ENCODE measurements at places on chromosomes 2 and 18.

DNA sequence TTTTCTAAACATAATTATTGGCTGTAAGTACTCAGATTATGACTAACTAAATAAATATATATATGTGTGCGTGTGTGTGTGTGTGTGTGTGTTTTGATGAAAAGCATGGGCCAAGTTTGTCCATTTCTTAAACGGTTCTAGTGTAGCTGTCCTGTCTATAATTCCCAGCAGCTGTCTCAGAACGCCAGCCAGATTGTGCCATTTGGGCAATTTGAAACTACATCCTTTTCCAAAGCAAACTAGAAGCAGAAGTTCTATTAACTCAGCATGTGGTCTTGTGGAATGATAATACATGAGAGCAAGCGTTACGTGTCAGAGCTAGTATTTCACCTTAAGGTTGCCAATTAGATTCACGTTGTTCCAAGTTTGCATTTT, 1.7 kb downstream of the ARHGAP28 start:
- DNase-seq, result no peak

- no peak for DNase-seq
These were observed 87.3 kb upstream of the SPHKAP start for GRCh38 chr2:228268756-228269155.

GRCh38 chr18:7577706-7578105, 10.6 kb downstream of the PTPRM start:
- no peak for DNase-seq

GRCh38 chr2:54709336-54709809, 14.1 kb upstream of the EML6 start:
- no peak for DNase-seq

DNA sequence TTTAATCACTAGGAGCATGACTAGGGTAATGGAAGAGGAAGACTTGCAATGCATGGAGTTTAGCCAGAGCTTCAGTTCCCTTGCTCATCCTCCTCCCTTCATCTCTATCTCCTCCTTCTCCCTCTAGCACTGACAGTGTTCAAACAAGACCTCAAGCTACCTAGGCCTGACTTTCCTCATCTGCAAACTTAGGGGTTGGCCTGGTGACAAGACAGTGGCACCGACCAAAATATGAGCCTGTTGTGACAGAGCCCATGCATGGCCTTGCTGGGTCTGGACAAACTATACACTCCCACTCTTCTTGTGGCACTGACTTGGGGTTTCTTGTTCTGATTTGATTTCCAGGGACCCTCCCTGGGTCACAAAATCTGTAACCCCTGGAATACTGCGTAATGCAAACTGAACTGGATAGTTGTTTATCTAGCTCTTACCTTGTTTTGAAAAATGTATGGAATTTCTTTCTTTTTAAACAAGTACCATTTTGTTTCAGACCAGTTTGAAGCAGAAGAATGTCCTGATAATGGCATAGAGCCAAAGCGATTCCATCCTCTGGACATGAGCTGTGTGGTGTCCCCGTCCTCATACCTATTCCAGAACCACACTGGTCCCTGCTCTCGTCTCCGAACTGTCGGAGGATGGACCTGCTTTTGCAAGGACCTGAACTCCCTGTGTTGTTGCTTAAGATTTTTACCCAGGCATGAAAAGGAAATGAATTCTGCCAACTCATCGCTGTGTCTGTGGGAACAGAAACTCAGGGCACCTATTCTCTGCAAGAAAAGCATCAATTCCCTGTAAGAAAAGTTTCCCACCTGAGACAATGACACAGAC, 33.4 kb upstream of the PPP4R1 start:
- no peak for DNase-seq

GRCh38 chr2:40404517-40404916, 47.4 kb downstream of the SLC8A1 start:
- DNase-seq, result no peak

DNA sequence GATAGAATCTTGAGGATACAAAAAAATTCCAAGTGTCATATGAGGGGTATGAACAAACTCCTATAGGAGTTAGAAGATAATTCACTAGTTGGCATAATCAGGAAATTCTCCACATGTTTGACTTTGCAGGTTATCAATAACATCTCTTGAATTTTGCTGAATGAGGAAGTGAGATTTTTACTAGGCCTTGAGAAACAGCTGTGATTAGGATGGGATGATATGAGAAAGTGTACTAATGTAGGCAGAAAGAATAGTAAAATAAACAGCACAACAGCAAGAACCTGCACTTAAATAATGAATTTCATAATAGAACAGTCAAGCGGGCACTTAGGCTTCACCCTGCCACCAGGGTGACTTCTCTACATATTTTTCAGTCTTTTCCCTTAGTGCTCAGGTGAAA, 570.8 kb upstream of the CRIM1 start:
- DNase-seq, result no peak

DNA sequence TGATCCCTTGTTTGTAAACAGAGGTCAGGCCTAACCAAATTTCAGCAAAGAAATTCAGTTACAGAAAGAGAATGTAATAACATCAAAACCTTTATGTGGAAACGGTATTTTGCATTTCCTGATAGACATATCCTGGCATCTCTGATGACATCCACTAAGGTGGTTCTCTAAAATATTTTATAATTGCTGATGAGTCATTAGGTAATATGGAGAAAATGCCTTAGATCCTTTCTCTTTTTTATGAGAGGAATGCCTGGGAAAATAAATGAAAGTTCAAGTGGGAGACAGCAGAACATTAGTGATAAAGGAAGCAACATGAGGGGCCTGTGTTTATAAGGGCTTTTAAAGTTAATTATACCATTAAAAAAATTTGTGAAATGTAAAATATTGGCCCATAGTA, 72.6 kb downstream of the PLCL1 start:
- no peak for DNase-seq

DNA sequence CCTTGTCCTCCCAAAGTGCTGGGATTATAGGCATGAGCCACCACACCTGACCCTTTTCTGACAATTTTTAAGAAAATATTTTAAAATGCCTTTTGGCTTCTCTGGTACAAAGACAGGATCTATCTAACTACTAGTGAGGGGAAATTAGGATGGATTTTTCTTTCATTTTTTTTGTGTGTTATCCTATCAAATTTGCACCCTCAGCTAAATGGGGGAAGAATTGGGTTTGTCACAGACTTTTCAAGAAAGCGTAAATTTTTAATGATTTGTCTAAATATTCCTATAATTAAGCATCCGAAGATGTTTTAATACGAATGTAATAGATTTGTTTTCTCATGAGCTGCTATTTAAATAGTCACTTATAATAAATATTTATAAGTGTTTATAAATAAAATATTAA, 340.0 kb upstream of the ETAA1 start:
- DNase-seq, result no peak

DNA sequence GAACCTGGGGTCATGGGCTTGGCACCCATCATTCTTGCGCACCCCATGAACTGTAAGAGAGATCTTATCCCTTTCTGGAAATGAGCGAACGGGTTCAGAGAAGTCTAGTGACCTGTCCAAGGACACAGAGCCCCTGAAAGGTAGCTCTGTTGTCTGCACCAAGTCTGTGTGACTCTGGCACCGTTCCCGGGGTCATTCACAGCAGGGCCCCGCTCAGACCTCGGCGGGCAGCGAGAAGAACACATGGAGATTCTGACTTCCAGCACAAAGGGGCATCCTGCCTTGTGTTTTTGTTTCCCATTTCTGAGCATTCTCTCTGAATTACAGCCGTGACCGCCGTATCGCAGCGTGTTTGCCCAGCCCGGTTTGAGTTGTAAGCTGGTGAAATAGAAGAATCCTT, 231.7 kb downstream of the KLHL29 start:
- DNase-seq, result no peak

- no peak for DNase-seq
These were observed 7.5 kb upstream of the MOCOS start for GRCh38 chr18:36179562-36180355.

DNA sequence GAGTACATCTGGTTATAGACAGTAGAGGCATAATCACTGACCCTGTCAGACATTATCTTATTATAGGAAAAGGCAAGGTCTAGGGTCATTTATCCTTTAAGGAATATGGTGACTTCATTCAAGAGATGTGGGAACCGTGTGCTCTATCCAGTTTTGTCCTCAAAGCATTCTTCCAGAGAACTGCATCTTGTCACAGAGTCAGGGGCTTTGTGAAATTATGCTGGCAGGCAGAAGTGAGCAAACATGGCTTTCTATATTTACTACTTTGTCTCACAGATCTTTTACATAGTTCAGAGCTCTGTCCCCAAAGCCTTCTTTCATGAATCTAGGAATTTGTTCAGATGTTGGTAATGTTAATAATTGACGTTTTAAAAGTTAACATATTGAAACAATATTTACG, 177.4 kb downstream of the ASXL3 start:
- no peak for DNase-seq

DNA sequence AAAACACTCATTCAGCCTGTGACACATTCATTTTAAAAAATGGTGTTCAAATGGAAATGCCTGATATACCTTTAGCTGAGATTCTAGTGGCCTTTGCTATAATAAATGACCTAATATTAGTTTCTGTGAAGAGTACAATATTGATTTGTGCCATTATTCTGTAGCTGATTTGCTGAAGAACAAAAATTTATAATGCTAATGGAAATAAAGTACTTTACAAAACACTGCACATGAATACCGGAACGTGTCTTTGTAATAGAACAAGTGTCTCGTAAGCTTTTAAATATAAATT, 138.7 kb downstream of the WDR7 start:
- DNase-seq, result no peak

GRCh38 chr2:164913640-164914350, 41.5 kb downstream of the SLC38A11 start:
- no peak for DNase-seq

DNA sequence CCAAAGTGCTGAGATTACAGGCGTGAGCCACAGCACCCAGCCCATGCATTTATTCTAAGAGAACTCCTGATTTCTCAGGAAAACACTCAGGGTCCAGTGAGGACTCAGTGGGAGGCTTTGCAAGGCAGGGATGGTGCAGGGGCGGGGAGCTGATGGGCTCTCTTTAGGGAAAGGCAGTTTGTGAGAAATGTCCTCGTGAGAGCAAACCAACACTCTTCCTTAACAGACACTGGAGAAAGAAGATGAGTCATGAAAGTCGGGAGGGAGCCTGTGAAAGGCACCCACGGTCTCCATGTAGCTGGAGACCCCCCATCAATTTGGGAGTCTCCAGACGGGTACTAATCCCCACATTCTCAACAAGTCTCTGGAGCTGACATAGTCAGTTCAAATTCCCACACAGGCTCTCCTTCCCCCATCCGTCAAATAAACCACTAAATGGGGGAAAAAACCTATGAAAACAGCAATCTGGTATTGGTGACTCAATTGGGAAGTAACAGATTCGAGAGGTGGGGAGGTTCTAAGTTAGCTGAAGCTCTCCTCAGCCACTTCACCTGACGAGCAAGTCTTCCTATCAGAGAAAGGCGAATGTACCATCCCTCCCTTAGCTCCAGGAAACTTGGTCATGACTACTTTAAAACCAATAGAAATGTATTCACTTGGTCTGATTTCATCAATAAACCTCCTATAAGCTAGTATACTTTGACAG, 11.0 kb upstream of the CREG2 start:
- no peak for DNase-seq

DNA sequence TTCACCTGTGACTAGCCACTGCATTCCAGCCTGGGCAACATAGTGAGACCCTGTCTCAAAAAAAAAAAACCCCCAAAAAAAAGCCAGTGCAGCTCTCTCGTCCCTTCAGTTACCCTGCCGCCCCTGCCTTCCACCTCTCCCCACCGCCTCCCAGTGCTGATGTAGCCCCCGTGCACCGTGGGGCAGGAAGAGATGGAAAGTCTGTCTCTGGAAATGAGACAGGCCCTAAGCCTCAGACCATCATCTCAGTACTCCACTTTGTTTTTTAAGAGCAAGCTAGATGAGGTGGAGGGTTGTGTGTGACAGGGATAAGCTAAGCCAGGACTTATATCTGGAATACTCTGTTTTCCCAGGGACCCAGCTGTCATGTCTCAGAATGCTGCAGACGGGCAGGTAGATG, 32.0 kb downstream of the MERTK start:
- DNase-seq, result no peak
